Hindlimb muscle (tissue), 1 donor: ENCODE measurements at places on chromosomes 6 and 20. TPM values are rescaled to one million over a fixed set of nuclear protein-coding genes. Genes with fewer than 3 reads are reported as not detected.

BTNL2 gene
- 0.28 TPM for polyA plus RNA-seq

CCHCR1 gene
- polyA plus RNA-seq = 14.5 TPM

SMOC2 gene
- polyA plus RNA-seq = 56.2 TPM

DYNLT2 gene
- 2.2 TPM for polyA plus RNA-seq

PMEPA1 gene
- polyA plus RNA-seq = 31.7 TPM

NFKBIL1 gene
- 18.9 TPM for polyA plus RNA-seq

ZSCAN26 gene
- 16.9 TPM for polyA plus RNA-seq

SLC17A9 gene
- polyA plus RNA-seq = 1.7 TPM

OOEP gene
- 0.36 TPM for polyA plus RNA-seq

CRISP3 gene
- polyA plus RNA-seq = 0.14 TPM

PCK1 gene
- polyA plus RNA-seq = 3.2 TPM

NHSL1 gene
- polyA plus RNA-seq = 37.3 TPM

TMC2 gene
- 0.13 TPM for polyA plus RNA-seq

ADGB gene
- polyA plus RNA-seq = not detected

GSTA3 gene
- not detected for polyA plus RNA-seq

TRIM15 gene
- polyA plus RNA-seq = not detected

OR2H2 gene
- polyA plus RNA-seq = not detected

ROS1 gene
- polyA plus RNA-seq = 0.05 TPM

KCNK5 gene
- polyA plus RNA-seq = 1.1 TPM

TBC1D32 gene
- 4.1 TPM for polyA plus RNA-seq

HLA-DOA gene
- 1.8 TPM for polyA plus RNA-seq

CRISP1 gene
- polyA plus RNA-seq = not detected

KCNK15 gene
- 0.40 TPM for polyA plus RNA-seq

LCA5 gene
- 4.1 TPM for polyA plus RNA-seq

UBD gene
- polyA plus RNA-seq = 0.25 TPM

GPX5 gene
- not detected for polyA plus RNA-seq

TSHZ2 gene
- 8.3 TPM for polyA plus RNA-seq

TMEM181 gene
- 17.2 TPM for polyA plus RNA-seq

SIRPB1 gene
- polyA plus RNA-seq = 0.71 TPM

BPIFA1 gene
- not detected for polyA plus RNA-seq

HLA-DQB1 gene
- polyA plus RNA-seq = 9.4 TPM

CEP85L gene
- 20.0 TPM for polyA plus RNA-seq

CALHM6 gene
- polyA plus RNA-seq = 3.8 TPM

CFAP61 gene
- 3.5 TPM for polyA plus RNA-seq

VARS2 gene
- polyA plus RNA-seq = 37.2 TPM

GRM1 gene
- 0.10 TPM for polyA plus RNA-seq

ZBP1 gene
- not detected for polyA plus RNA-seq

EEF1E1 gene
- polyA plus RNA-seq = 18.2 TPM

GABRR1 gene
- polyA plus RNA-seq = 1.1 TPM

NNAT gene
- 824 TPM for polyA plus RNA-seq

PROKR2 gene
- polyA plus RNA-seq = not detected

MTO1 gene
- 20.3 TPM for polyA plus RNA-seq

ZNF322 gene
- polyA plus RNA-seq = 14.8 TPM
